Activated naive CD4-positive, alpha-beta T cell (primary cell): ENCODE measurements at places on chromosomes 2 and 18.

GRCh38 chr2:231356466-231356844, 39.1 kb upstream of the B3GNT7 start:
- DNase-seq, result no peak

DNA sequence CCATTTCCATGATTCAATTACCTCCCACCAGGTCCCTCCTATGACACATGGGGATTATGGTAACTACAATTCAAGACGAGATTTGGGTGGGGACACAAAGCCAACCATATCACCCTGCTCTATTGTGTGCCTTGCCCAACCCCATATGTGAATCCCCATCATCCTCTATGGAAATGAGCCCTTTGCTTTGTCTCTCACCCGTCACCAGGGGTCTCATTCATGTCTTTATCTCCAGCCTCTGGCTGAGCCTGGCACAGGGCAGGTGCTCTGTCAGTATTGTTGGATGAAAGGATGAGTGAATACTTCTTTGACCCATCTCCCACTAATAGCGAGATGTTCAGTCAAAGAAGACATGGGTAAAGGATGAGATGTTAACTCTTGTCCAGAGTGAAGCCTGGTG, 116.6 kb upstream of the LGALSL start:
- DNase-seq, result no peak

DNA sequence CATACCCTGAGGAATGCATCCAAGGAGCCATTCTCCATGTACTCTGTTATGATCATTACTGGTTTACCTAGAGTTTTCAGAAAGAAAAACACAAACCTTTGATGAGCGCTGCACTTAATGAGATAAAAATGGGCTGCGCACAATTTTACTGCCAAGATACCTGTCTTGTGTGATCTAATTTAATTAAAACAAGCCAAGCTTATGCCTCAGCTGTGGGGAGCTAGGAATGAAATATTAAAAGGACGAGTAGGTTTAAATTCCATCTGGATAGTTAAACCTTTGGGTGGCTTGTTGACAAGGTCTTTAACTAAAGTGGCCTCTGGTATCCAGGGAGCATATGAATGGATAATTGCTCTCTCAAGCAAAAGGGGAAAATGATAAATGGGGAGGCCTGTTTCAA, 135.0 kb downstream of the EPHA4 start:
- no peak for DNase-seq

DNA sequence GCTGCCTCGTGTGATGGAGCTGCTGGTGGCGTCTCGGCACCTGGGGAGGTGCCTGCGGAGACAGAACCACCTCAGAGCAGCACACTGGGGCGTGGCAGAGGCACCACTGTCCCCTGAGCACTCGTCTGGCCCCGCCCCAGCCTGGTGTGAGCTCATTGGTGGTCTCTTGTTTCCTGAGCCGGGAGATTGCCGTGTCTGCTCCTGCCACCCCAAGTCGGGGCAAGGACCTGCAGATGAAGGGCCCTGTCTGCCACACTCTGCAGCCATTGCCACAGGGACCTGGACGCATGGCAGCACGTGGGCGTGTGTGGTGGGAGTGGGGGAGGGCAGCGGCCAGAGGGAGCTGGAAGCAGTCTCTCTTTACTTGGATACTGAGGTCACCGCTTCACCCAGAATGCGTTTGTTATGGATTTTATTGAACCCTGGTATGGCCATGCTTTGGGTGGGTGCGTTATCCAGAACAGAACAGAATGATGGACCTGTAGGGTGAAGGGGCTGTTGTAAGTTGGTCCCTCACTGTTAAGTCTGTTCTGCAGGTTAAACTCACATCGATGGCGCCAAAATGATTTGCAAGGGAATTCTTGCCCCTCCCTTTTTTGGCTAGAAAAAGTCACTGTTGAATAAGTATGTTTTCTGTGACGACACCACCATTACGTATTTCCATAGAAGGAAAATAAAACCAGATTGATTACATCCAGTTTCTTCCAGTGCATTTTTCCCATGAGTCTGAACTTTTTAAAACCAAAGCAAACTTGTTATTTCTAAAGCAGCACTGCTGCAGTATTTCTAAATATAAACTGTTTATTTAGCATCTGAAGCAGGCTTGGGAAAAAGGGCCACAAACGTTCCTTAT, 92.0 kb downstream of the USP40 start:
- no peak for DNase-seq
